Testis (tissue), 5 donors: ENCODE measurements at places on chromosomes 6 and 20. TPM values are rescaled to one million over a fixed set of nuclear protein-coding genes. Genes with fewer than 3 reads are reported as not detected.

WFDC12 gene
- not detected for polyA plus RNA-seq

C20orf141 gene
- polyA plus RNA-seq = 154 TPM

OR12D3 gene
- polyA plus RNA-seq = not detected

KCNK16 gene
- polyA plus RNA-seq = not detected

MYCT1 gene
- 4.3 TPM for polyA plus RNA-seq

OOEP gene
- polyA plus RNA-seq = 24.8 TPM

SPATA25 gene
- 59.4 TPM for polyA plus RNA-seq

RPRD1B gene
- polyA plus RNA-seq = 30.4 TPM

TRAPPC3L gene
- 0.37 TPM for polyA plus RNA-seq

SLC2A4RG gene
- polyA plus RNA-seq = 64.4 TPM

COL9A3 gene
- 21.3 TPM for polyA plus RNA-seq

SRSF6 gene
- polyA plus RNA-seq = 100.0 TPM

OXT gene
- 1.7 TPM for polyA plus RNA-seq

CDH4 gene
- 1.4 TPM for polyA plus RNA-seq

PPP2R5D gene
- 82.5 TPM for polyA plus RNA-seq

KIAA1586 gene
- polyA plus RNA-seq = 6.7 TPM

FKBP1A gene
- polyA plus RNA-seq = 182 TPM

FHL5 gene
- 94.5 TPM for polyA plus RNA-seq

ASIP gene
- polyA plus RNA-seq = 0.65 TPM

FAM120B gene
- polyA plus RNA-seq = 33.8 TPM

PAX1 gene
- 0.07 TPM for polyA plus RNA-seq

TRDN gene
- polyA plus RNA-seq = 2.8 TPM

ANKEF1 gene
- 52.1 TPM for polyA plus RNA-seq

ELOVL2 gene
- polyA plus RNA-seq = 26.7 TPM

EYA4 gene
- polyA plus RNA-seq = 8.1 TPM

FUT9 gene
- polyA plus RNA-seq = not detected

CST11 gene
- not detected for polyA plus RNA-seq

HCK gene
- polyA plus RNA-seq = 8.9 TPM

PEX3 gene
- 33.1 TPM for polyA plus RNA-seq

KCNQ2 gene
- 36.2 TPM for polyA plus RNA-seq

ADGRF1 gene
- 2.4 TPM for polyA plus RNA-seq

CST5 gene
- not detected for polyA plus RNA-seq

DSP gene
- polyA plus RNA-seq = 4.5 TPM

C6orf141 gene
- 11.3 TPM for polyA plus RNA-seq

MUC21 gene
- 0.12 TPM for polyA plus RNA-seq

DACT2 gene
- polyA plus RNA-seq = 1.8 TPM

FGD2 gene
- 5.8 TPM for polyA plus RNA-seq

HUS1B gene
- polyA plus RNA-seq = 1.3 TPM

BMP2 gene
- polyA plus RNA-seq = 1.8 TPM

NKX2-4 gene
- polyA plus RNA-seq = 0.99 TPM

ABCC10 gene
- polyA plus RNA-seq = 21.0 TPM

CLIC5 gene
- polyA plus RNA-seq = 17.1 TPM

BTN1A1 gene
- polyA plus RNA-seq = 0.30 TPM

NXT1 gene
- polyA plus RNA-seq = 26.3 TPM

HIVEP1 gene
- 15.5 TPM for polyA plus RNA-seq

COL20A1 gene
- polyA plus RNA-seq = 17.2 TPM

SMOC2 gene
- polyA plus RNA-seq = 110 TPM

ANGPT4 gene
- 1.2 TPM for polyA plus RNA-seq

DUSP15 gene
- polyA plus RNA-seq = 182 TPM

HLA-DQA2 gene
- 27.3 TPM for polyA plus RNA-seq

C6orf58 gene
- 3.0 TPM for polyA plus RNA-seq

HTR1B gene
- polyA plus RNA-seq = 0.80 TPM

CAPN11 gene
- polyA plus RNA-seq = 115 TPM

GPX5 gene
- polyA plus RNA-seq = 8.6 TPM

BPIFB4 gene
- polyA plus RNA-seq = 1.7 TPM

SNAP91 gene
- polyA plus RNA-seq = 37.5 TPM

CLVS2 gene
- polyA plus RNA-seq = 0.24 TPM
